AG04450 (cell line): ENCODE measurements at places on chromosomes 2 and 18.

GRCh38 chr2:161415987-161416707, at the start of gene TBR1:
TSS of gene TBR1 (plus strand) at chr2:161416297. CDS start at chr2:161416411, 114 bp downstream.
- no peak for DNase-seq

DNA sequence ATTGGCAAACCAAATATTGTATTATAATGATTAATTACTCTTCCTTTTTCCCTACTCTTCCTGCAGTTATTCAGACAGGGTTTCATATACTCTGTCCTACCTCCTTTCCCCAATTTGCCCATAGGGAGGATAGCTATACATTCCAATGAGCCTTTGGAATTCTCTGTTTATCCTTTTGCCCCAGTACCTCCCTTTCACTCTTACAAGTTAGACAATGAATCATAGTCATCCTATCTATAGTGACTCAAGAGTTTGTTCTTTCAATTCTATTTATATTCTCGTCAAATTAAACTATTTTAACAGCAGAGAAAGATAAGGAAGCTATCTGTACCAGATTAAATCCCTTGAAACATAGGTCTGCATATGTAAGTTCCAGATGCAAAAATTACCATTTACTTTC, 437.5 kb downstream of the NR4A2 start:
- DNase-seq = no peak

- no peak for DNase-seq
Observed at GRCh38 chr2:208929894-208930427, 493.9 kb upstream of the MAP2 start.

GRCh38 chr2:173053043-173053699, 22.5 kb upstream of the MAP3K20 start:
- no peak for DNase-seq

GRCh38 chr2:28558918-28559317, 63.1 kb downstream of the PLB1 start:
- DNase-seq = no peak

DNA sequence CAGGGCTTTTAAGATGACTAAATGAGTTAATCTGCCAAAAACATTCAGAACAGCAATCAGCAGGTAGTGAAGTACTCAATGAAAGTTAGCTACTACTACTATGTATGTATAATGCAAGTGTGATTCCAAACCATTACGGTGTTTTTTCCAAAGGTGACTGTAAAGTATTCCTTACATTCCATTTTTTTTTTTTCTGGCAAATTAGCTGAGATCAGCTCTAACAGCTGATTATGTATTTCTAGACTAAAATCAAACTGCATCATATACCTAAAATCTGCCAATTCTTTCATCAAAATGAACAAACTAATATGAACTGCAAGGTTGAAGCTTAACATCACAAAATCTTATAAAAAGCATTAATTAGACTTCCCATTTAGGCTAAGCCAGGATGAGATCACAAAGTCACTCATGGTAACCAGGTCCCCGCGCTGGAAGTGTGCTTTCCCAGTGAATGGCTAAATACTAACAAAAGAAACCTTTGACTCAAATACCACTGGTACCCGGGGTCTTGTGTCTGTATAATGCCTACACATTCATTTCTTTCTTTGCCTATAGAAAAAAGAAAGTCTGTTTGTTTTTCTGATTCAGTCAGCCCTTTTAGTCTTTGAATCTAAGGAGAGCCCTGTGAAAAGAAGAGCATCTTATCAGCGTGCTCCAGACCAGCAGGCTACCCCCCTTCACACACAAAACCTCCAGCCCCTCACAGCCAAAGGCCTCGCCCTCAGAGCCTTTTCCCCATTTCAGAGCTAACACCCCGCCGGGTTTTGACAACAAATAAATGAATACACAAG, 88.3 kb downstream of the RBMS1 start:
- no peak for DNase-seq

DNA sequence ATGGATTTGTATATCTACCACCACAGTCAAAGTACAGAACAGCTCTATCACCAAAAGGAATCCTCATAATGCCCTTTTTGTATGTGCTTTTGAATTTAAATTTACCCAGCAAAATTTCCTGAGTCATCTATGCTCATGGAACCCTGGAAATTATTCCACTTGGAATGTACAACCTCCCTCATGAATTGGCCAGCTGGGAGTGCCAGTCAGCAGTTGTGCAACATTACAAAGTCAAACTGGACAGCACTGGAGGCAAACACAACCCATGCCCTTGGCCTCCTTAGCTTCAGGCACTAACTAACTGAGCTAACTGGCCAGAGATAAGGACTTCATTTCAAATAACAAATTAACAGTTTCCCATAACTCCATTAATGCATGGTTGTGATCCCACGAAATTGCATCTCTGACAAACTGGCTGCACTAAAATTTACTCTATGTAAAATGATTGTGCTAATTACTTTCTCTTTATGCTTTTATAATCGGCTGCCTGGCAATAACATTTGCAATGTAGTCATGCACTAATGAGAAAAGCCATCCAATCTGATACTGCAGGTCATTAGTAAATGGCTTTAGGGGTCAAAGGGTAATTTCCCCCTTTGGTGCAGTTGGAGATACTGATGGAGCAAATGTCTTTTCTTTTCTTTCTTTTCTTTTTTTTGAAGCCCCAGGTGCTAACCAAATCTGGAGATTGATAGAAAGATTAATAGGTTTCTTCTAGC, 270.5 kb downstream of the ACTR3 start:
- DNase-seq = no peak

DNA sequence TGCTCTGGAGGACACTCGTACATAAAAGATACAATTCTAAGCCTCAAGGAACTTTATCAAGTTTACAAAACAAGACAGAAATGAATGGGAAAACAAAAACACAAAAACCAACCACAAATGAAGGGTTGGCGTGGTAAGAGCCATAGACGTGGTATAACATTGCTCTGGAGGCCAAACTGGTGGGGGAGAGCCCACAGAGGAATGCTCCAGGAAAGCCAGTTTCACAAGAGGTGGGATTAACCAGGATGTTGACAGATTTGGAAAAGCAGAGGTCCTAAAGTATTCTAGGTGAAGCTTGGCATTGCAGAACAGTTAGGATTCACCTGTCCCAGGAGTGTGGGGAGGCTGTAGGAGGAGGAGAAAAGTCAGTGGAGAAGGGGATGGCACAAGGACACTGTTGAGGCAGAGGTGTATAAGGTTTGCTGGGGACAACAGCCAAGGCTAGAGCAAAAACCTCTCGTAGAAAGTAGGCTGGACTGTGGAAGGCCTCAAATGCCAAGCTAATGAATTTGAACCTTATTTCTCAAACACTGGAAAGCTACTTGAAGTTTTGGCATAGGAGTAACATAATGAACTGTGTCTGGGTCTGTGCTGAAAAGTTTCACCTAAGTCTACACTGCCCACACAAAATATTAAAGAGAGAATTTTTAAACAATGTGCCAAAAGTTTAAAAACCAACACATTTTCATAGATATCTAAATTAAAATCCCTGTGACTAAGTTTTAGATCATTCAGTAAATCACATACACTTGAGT, 135.1 kb downstream of the THADA start:
- no peak for DNase-seq

DNA sequence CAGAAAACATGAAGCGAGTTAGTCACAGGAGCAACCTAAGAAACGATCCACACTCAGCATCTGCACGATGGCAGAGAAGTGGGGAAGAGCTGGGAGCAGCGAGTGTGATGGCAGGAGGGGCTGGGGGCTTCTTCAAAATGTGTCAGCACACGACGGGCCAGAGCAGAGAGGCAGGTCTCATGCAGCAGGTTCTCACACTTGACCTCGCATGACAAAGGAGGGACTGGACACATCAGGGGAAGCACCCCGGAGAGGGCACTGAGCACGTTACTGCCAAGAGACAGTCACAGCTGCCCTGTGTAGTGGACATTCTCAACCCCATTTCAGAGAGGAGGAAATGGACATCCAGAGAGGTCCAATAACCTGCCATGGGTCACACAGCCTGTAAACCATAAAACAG, 104.1 kb upstream of the CAPN13 start:
- DNase-seq = no peak

- no peak for DNase-seq
Observed at GRCh38 chr2:46145017-46145416, 152.2 kb upstream of the EPAS1 start.

DNA sequence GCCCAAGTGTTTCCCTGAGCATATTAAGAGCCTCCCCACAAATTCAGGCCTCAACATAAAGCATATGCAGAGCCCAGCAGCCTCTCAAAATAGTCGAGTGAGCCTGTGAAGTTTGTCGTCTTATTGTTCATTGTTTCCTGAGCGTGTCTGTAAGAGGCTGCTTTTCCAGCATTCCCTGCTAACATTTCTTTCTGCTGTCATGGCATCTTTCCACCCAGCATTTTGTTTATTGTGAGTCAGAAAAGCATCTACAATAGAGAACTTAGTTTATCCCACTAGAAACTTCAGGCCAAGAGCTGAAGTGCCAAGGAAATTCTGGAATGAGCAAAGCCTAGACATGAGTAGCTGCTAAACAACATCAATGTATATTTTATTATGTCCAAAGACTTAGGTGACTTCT, 46.3 kb upstream of the STAM2 start:
- peak; percentile 29 for DNase-seq

DNA sequence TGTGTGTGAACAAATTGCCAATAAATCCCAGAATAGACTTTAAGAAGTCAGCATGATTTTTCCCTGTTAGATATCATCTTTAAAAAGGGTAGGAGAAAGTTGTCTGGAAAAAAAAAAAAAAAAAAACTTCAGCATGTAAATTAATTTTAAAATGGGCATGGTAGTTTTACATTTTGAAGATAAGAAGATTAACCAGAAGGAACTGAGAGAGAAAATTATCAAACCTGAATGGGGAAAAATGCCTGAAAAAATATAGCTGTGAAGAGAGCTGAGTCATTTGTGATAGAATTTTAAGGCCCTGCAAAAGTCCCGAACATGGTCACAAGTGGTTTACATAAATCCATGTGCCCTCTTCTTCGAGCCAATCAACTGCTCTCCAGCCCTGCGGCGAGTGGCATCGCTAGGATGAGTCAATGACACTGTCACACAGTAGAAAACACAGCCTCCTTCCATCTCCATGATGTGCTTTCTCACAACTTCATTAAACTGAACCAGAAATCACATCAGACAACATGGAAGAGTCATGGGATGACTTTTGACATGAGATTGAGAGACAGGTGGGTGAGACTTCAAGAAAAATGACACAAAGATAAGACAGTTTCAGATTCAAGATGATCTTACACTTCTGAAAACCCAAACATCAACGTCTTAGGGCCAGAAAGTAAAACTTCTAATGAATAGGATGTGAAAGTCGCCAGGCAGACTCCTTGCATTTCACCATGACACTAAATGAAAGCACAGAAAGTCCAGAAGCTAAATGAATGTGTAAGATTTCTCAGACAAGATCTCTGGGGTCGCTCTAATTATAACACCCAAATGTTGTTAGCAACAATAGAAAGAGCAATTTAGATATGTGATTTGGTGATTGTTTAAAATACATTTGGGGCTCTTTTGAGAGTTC, 273.0 kb upstream of the ID2 start:
- DNase-seq = no peak

DNA sequence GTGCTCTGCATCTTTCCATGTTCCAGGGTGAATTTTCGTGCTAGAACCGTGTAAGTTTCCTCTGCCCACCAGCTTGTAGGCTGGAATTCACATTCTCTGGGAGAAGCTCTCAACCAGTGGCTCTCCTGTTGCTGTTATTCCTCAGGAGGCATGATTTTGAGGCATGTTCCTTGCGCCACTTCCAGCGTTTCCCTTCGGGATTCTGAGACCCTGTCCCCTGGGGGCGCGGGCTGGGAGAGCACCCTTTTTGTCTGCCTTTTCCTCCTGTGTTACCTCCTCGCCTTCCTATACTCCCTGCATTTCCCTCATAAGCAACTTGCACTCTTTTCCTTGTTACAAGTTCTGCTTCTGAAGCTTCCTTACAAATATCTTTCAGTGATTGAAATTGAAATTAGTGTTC, 156.4 kb downstream of the PTPRM start:
- DNase-seq = no peak

DNA sequence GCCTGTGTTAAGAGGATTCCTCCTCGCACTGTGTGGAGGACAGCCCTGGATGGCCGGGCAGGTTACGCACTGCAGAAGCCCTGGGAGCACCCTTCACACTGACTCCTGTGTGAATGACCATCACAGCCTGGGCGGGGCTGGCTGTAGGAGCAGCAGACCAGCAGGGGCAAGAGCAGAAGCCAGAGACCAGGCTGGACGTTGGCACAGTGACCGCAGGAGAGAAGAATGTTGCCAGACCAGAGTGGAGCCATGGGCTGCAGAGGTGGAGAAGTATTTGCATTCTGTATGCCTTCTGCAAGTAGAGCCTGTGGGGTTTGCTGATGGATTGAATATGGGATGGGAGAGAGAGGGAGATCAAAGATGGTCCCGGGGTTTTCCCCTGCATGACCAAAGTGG, 23.1 kb downstream of the LRRFIP1 start:
- no peak for DNase-seq

DNA sequence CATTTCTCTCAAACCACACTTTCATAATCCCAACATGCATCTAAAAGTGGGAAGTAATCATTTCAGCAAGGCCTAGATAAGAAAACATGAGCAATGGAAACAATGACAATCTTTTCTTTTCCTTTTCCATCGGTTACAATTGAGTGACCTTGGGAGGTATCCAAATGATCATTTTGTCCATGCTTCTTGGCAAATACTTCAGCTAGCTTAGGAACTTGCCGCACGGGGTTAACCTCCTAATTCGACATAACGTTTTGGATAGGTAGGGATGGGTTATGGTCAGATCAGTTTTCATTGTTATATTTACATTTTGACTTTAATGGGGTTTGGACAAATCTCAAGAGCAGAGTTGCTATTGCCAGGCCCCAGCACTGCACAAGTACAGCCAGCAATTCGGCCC, 4.6 kb upstream of the PTPRM start:
- no peak for DNase-seq

DNA sequence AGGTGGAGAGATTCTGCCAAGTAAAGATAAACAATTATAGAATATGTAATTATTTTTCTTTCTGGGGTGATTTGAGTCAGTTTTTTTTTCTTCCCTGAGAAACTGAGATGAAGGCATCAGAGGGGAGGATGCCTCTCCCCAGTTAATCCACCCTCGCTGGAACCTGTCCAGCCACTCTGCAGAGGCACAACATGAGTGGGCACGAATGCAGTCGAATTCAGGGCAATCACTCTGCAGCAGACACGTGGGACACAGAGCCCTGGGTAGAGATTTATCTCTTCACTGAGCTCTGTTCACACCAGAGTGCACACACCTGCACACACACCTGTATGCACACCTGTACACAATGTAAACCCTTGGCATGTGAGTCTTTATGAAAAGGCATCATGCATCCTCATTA, 154.2 kb downstream of the DCDC2C start:
- no peak for DNase-seq

DNA sequence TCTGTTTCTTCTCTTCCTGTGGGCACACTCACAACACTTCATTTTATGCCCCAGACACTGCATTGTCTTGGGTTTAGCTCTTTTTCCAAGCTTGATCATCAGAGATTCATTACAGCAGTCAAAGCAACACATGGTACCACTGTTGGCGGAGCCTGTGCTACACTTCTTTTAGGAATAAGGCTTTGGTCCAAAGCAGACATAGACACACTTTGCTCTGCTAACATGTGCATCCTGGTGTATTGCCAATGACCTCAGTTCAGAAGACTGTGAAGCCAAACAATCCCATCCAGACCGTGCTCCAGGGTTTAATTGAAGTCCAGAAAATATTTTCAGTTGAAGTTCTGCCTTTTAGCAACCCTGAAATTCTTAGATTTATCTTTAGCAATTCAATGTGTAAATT, 354.6 kb upstream of the RAB12 start:
- peak; percentile 15 for DNase-seq

- no peak for DNase-seq
Observed at GRCh38 chr2:121336528-121337294, 51.7 kb upstream of the TFCP2L1 start.

GRCh38 chr2:217711188-217711587, 291.6 kb downstream of the TNS1 start:
- DNase-seq = peak; percentile 61

- DNase-seq = no peak
Observed at GRCh38 chr18:45687621-45688020, 36.4 kb upstream of the SLC14A1 start.
